ENCODE measurements at places on chromosomes 6 and 20.

GRCh38 chr6:105795366-105795765, 290.8 kb upstream of the PRDM1 start:
- DNase-seq, result no peak

- no peak for DNase-seq
Observed at GRCh38 chr6:51257938-51258337, 439.3 kb downstream of the TFAP2B start.

GRCh38 chr6:85679445-85680123, 36.9 kb upstream of the SYNCRIP start:
- DNase-seq, result no peak

DNA sequence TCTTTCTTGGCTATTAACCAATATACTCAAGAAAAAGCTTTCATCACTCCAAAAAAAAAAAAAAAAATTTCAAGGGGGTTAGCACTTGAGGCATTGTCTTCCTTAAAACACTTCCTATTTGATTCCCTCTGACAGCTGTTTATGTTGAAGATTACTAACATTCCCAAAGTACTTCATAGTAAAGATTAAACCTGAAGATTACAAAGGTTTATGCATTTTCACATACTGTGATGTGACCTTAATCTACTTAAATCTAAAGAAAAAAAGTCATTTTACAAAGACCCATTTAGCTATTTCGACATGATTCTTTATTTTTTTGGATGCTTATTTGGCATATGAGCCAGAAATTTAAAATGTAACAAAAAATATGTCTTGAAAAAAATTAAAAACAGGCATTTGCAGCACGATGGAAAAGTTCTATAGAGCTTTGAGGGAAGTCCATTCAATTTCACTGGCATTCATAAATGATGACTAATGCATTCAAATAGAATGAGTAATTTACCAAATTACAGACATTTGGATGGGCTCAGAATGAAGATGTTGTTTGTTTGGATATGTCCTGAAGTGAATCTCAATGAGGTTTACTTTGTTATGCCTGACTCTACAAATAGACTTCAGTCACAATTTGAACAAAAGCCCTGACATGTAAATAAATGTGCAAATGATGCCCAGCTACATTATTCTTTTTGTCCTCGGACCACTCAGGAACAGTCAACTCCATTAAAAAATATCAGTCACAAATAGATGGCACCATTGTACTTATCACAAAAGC, 674.6 kb upstream of the MARCKS start:
- DNase-seq, result no peak

- DNase-seq, result no peak
Observed at GRCh38 chr6:97399208-97399607, 116.2 kb upstream of the MMS22L start.

DNA sequence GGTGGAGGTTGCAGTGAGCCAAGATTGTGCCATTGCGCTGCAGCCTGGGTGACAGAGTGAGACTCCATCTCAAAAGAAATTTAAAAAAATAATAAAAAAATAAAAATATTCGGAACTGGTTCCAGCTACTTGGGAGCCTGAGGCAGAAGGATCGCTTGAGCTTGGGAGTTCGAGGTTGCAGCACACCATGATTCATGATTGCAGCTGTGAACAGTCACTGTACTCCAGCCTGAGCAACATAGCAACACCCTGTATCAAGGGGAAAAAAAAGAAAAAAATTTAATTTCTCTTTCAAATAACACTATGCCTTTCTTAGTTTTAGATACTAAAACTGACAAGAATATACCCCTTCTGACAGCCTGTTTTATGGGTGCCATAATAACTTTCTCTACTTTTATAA, 10.5 kb downstream of the KDM1B start:
- no peak for DNase-seq

GRCh38 chr20:57259938-57260921, 6.2 kb downstream of the BMP7 start:
- DNase-seq, result no peak

DNA sequence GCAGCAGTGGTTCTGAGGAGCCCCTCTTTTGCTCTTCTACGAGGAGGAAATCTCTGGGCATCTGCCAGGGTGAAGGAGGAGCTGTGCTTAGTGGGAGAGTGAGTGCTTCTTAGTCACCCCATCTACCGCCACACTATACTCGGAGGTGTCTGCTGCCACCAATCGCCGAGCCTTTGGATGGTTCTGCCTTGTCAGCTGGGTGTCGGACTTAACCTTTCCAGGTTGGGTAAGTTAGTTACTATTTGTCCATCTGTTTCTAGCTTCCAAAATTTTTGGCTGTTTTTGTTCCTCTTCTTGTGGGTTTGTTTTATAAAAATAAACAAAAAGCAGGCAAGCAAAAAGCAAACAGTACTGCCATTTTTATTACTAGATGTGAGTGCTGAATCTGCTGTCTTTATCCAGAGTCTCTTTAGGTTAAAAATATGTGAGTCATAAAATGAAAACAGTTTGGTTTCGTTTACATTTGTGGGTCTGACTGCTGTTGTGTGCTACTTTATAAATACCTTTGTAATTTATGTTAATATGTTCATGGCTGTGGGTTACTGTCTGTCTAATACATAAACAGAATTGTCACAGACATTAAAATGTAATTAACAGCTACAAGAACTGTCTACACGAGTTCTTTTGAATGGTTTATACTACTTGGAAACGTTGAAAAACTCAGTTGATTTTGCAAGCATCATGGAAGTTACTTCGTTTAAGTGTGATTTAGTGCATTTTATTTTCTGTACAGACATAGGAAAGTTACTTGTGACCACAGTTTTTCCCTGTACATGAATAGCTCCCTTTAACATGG, 89.2 kb downstream of the ARID1B start:
- DNase-seq, result no peak

GRCh38 chr6:404685-405423, 13.3 kb downstream of the IRF4 start:
- no peak for DNase-seq

DNA sequence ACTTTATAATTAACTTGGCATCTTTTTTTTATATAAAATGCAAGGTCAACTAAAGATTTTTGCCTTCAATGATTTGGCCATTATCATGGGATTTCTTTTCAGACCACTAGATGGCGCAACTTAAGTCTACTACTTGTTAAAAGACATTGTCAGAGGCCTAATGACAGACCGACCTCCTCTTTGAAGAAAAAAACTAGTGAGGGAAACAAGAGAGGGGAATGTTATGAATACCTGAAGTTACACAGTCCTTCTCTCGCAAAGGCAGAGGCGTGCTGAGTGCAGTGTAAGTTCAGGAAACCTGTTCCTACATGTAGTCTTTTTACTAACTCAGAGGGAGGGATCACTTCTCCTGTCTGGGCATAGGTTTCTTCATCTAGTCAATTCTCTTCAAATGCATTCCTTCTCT, 9.3 kb downstream of the TRAPPC3L start:
- DNase-seq, result no peak

DNA sequence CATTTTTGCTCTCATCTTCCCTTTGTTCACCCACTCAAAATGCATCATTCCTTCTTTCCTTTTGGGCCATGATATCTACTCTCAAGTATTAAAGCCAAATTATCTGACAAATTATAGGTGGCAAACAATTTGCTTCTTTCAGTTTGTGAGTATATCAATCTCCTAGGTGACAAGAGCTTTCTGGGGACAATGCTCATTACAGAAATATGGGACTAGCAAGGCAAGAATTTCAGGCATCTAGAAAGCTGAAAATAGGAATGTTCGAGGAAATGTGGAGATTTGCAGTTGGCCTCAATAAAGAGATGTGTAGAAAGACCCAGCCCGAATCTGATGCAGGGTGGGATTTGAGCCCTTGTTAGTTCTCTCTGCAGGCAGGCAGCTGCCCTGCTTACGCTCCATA, 71.8 kb downstream of the ALDH8A1 start:
- DNase-seq, result no peak

DNA sequence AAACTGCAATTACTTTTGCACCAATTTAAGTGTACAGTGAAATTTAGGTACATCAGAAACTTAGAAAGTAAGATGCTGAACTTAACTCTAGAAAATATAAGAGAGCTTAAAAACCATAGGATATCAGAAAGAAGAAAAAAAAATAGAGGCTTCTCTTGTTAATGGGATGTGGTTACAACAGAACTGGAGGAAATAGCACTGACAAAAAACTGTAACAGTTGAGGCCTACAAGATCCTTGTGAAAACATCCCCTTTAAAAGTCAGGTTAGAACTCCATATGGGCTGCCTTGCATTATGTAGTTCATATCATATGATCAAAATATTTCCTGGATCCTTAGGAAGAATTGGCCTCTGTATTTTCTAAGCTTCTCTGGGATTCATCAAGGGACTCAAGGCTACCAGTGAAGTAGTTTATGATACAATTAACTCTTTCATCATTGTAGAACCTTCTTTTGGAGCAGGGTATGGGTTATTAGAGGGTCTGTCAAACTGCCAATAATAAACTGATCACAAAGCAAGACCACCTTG, 24.8 kb downstream of the MTCL3 start:
- DNase-seq, result no peak

GRCh38 chr6:144185133-144185836, 35.0 kb downstream of the STX11 start:
- DNase-seq, result no peak
